AML-193 (cell line): ENCODE measurements at places on chromosomes 16 and 17.

DNA sequence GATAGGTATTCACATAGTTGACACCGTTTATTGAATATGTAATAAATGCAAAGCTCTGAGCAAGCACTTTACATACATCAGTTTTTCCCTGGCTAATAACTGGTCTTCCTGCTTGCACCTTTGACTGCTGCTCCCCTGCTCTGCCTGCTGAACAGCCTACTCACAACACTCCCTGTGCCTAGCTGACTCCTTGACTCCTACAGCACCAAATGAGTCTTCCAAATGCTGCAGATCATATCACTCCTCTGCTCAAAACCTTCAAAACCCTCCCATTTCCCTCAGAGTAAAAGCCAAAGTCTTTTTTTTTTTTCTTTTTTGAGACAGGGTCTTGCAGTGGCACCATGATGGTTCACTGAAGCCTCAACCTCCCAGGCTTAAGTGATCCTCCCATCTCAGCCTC is 18.5 kb downstream of the EFCAB3 start:
- no peak for DNase-seq

DNA sequence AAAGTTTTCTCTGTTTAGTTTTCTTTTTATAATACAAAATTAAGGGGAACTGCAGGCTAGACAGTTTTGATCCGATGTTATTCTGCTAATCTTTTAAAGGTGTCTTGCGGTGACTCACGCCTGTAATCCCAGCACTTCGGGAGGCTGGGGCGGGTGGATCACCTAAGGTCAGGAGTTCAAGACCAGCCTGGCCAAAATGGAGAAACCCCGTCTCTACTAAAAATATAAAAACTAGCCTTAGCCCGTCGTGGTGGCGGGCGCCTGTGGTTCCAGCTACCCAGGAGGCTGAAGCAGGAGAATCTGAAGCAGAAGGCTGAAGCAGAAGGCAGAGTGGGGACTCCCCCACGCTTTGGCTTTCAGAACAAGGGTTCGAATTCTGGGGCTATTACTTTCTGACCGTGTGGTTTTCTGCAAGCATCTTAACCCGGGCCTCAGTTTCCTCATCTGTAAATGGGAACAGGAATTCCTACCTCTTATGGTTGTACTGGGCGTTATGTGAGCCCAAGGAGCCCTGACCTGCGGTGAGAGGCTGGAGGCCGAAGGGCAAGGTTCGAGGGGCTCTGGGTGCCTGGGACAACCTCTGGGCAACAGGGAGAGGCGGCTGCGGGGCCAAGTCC is 1.2 kb upstream of the KATNB1 start:
- DNase-seq = no peak

DNA sequence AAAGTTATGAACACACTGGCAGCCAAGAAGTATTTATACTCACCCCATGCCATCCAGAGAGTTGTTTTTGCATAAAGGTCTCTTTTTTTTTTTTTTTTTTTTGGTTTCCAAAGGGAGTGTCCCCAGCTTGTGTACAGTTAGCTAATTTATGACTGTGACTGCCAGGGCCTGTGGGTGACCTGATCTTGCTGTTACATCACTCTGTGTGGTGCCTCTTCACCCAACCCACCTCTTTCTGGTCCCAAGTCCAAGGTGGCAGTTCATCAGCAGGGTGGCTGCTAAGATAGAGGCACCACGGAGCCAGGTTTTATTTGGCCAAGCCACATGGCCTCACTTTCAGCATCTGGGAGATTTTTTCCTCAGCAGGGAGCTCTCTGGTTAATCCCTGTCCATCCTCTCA is at the start of gene NOS2:
Gene NOS2 (minus strand): TSS at position 8 of the 400 bp plus-strand sequence. CDS start 1,720 bp downstream, outside the sequence.
- DNase-seq = no peak

- DNase-seq = no peak
These were observed 15.0 kb upstream of the PEMT start for GRCh38 chr17:17606416-17607000.

DNA sequence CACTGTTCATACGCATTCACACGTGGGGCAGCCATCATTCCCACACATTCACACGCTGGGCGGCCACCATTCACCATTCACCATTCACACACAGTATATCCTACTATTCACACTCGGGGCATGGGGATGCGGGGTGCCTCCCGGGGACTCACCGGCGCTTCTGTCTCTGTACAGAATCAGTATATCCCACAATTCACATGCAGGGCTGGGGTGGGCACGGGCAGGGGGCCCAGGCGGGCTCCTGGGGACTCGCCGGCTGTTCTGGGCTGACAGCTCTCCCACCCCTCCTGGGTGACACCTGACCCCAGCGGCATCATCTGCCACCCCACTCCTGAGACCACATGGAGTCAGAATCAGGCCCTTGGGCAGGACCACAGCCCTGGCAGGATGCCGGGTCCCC is 9.6 kb downstream of the NME3 start:
- no peak for DNase-seq

- no peak for DNase-seq
These were observed 468.8 kb upstream of the HSBP1 start for GRCh38 chr16:83338941-83339340.

- no peak for DNase-seq
These were observed 95.0 kb upstream of the RCVRN start for GRCh38 chr17:9999919-10000695.
